ENCODE measurements at places on chromosomes 11 and 22.

DNA sequence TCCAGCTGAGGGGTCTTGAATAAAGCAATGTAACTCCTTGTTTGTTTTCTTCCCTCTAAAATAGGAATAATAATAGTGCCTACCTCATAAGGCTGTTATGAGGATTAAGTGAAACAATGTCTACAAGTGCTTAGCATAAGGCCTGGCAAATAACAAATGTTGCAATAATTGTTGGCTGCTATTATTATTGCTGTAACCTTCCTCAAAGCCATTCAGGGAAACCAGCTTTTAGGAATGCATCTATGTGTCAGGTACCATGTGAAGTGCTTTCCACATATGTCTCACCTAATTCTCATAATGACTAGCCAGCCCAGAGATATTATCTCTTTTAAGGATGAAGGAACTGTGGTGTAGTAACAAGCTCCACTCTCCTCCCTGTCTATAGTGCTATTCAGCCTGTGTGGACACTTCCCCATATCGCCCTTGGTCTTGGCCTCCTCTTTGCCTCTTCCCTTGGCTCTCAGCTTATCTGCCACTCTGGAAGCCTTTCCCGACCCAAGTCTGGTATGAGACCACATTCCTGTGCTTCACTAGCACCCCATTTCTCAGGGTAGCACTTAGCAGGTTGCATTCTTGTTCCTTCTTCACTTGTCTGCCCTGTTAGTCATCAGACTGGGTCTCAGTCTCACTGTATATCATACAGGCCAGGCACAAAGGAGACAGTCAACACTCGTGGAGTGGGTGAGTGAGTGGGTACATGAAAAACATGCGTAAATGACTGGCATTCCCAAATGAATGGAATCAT is 23.8 kb downstream of the CSNK2A3 start:
- DNase-seq: no peak

GRCh38 chr22:23121000-23121421 is 20.8 kb downstream of the RSPH14 start:
- DNase-seq: no peak

DNA sequence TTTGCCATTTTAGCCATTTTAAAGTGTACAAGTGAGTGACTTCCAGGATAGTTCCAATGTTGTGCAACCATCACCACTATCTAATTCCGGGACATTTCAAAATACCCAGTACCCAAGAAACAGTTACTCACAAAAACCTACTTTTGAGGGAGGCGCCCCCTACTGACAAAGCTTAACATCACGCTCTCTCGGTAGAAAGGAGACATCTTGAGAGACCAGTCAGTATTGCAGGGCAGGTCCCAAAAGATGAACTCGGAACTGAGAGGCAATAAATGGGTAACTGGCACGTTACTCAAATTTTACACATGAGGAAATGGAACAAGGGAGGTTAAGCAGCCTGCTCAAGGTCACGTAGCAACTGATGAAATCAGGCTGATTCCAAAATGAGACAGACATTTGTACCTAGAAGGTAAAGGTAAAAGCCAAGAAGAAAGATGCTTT is 50.0 kb upstream of the POU2AF1 start:
- DNase-seq: no peak

DNA sequence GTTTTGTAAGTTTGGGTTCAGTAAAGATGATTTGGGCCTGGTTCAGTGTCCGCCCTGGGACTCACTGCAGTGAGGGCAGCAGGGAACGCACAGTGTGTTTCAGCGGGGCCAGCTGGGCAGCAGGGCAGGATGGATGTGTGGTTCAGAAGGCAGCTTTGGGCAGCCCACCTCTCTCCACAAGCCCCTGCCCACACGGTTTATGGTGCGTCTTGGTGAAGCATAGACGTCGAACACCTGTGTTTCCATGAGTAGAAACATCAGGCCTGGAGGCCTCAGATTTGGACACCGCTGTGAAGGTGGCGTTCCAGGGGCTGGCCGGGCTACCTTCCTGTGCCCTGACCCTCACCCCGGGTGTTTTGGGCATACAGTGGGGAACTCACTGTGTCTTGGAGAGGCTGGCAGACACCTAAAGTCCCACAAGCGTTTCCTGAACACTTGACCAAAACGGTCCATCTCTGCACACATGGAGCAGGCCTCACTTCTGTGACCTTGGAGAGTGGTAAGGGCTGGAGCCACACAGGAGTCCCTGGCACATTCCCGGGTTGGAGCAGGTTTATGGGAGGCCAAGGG is 59.0 kb downstream of the ST14 start:
- DNase-seq: no peak

- DNase-seq: no peak
Observed at GRCh38 chr11:57546869-57547475, 9.6 kb downstream of the SMTNL1 start.

- DNase-seq: no peak
Observed at GRCh38 chr11:48033918-48034341, 53.6 kb downstream of the PTPRJ start.

DNA sequence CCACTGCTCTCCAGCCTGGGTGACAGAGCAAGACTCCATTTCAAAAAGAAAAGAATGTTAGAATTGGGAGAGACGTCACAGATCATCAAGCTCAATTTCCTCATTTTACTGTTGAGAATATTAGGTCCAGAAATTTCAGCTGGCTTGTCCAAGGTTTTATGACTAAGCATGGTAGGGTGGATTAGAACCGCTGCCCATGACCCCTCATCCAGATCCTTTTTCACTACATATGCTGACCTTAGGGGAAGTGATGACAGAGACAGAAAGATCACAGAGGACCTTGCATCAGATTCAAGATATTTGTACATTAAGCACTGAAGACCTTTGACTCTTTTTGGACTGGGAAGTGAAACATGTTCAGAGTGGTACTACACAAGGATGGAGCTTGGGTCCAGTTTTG is 134.5 kb downstream of the ADAMTS15 start:
- no peak for DNase-seq

DNA sequence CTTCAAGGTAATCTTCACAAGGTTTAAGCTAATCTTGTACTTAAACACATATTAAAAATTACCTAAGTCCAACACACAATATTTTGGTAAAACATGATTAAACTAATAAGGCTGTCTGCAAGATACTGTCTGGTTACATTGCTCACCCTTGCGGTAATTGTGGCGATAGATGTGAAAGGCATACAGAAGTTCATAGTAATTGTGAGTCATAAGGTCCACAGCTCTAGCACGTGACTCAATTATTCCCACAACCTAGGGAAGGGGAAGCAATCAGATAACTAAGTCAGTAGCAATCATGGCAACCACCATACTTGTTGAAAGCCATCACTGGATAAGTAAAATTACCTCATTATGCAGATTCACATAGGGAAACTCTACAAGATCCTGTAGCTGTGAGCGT is 30.5 kb upstream of the FNBP4 start:
- DNase-seq: no peak

DNA sequence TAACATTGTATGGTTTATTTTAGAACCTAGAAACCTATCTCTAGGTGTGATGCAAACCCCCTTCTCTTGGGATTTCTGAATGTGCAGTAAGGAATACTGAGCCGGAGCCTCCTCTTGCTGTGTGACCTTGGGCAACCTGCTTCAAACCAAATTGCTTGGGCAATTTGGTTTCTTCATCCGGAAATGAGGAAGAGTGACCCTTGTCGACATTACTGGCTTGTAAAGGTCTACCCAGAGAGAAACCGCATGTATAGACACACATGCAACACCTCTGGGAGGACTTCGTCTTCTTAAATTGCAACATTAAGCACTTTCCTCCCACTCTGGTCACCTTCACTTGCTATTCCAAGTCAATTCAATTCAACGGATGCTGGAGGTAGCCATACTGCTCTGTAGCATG is 19.6 kb upstream of the TP53I11 start:
- no peak for DNase-seq

DNA sequence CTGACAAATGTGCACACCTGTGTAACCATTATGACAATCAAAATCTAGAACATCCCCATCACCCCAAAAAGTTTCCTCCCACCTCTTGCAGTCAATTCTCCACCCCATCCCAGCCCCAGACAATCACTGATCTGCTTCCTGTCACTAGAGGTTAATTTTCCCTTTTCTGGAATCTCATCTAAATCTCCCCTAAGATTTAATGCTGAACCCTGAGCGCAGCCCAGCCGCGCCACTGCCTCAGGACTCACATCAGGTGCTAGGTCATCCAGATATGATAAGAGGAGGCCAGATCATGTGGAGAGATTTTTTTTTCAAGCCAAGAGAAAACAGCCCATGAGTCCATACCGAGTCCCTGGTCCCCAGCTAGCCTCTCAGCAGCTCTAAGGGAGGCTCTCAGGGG is 4.3 kb upstream of the TMPRSS13 start:
- DNase-seq: no peak

GRCh38 chr22:17235149-17235655 is 16.0 kb upstream of the ADA2 start:
- DNase-seq: no peak

DNA sequence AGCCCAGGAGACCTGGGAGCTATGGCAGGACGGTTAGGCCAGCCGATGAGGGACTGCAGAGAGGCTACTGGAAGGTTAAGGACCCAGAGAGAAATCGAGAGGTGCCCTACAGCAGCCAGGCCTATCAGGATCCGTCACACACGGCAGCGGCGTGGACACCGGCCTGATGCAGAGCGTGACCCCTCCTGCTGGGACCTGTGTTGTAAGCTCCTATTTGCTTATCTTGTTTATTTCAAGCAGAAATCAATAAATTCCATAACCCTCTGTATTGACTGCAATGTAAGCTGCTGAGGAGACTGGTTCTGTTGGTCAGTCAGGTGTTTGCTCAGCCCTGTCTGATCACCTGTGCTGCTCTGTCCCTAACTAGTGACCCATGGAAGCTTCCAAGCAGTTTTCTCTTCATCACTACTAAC is 39.9 kb downstream of the PPP2R1B start:
- DNase-seq: no peak

DNA sequence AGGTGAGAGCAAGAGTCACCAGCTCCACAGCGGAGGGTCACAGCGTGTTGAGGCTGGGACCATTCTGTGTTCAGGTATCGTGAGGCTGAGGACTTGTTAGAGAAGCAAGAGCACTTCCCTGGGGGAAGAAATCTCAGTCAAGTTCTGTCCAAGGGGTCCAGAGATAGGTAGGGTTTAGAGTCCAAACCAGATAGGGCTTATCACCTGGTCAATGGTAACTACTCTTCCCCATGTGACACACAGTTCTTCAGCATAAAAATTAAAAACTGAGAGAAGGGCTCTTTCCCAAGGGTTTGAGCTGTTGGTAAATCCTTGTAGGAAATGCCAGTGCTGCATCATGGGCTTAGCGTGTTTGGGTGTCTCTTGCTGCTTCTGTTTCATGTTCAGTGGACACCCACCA is 54.8 kb upstream of the MN1 start:
- DNase-seq: no peak

- DNase-seq: no peak
Observed at GRCh38 chr11:15170698-15171097, 56.0 kb downstream of the INSC start.

- no peak for DNase-seq
Observed at GRCh38 chr11:86627776-86628455, 44.5 kb downstream of the ME3 start.

- no peak for DNase-seq
Observed at GRCh38 chr22:22691055-22691454, 46.6 kb downstream of the GGTLC2 start.
